Amniotic stem cell (primary cell): ENCODE measurements at places on chromosomes 1 and 21.

DNA sequence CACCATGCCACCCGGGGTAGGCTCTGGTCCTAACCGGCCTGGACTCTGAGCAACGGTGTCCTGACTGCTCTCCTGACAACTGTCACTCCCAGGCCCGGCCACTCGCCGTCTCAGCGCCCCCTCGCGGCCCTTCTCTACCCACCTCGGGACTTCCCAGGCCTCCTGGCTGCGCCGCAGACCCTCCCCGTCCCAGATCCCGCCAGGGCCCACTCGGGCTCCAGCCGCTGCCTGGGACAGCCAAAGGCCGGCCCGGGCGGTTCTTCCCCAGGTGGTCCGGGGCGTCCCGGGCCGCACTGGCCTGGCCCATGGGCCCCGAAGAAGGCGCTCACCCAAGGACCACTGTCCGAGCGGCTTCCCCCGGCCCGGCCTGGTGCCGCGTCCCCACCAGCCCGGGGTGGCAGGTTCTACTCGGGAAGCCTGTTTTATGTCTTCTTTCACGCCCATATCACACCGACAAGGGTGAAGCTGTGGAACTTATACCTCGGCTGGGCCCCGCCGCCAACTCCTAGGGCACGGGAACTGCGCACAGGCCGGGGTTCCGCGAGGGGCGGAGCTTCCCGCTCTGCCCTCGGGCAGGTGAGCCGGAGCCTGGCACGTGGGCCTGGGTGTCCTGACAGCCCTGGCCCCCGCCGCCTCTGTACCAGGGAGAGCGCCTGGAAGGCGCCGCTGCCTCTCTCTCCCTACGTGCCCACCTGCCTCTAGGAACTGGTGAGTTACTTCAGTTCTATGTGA, 138.3 kb downstream of the TTLL7 start:
- DNase-seq = no peak

DNA sequence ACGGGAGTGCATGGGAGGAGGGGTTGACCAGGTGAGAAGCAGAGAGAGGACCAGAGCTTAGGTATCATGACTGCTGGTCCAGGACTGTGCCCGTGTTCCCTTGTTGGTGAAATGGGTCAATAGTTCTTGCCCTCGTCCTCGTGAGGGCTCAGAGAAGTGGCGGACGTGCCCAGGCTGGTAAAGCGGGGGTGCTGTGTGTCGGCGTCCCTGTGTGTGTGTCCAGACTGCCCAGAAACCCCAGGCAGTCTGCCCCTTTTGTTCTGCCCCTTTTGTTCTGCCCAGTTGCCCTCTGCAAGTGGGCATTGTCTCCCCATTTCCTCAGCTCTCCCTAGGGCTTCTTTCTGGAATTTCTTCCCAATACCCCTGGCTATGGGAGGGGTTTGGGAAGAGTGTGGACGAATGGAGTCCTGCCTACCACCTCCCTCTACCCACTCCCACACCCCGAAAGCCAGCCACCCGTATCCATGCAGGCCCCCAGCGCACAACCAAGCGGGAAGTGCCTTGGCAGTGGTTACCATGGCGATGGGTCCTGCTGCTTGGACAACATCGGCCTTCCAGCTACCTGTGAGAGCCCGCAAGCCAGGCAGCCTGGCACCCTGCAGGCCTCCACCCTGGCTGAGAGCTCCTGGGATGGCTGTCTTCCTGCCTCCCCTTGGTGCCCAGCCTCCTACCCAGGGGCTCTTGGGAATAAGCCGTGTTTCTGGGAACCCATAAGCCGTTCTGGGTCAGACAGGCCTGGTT, 34.7 kb downstream of the ACOT11 start:
- no peak for DNase-seq

DNA sequence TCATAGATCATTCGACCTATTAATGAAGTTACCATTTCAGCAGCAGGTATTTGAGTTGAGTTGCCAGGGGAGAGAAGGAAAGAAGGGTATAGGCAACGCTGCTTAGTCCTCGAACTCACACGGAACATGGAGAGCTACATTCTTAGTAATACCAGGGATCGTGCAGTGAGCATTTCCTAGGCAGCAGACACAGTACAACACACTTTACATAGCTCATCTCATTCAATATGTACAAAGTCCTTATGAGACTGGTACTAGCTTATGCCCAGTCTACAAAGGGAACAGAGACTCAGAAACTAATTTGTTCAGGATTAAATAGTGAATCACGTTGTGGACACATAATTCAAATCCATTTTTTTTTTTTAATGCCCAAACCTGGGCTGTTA, 25.6 kb downstream of the IRF2BP2 start:
- no peak for DNase-seq

DNA sequence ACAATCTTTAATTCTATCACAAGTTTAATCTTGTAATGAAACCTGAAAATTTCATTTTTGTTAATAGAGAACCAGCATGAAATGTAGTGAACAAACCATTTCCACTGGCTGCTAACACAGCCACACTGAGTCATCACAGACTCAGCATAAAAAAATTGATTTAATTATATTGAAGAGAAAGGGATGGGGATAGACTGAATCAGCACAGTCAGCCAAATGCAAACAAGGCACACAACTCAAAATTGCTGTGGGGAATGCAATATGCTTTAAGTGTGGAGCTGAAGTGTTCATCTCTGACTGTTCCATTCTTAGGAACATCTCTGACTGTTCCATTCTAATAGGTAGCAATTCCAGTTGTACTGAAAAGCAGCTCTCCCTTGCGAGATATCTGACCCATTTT, 299.8 kb downstream of the MRPL39 start:
- no peak for DNase-seq

GRCh38 chr21:38850277-38850951, 44.7 kb downstream of the ETS2 start:
- no peak for DNase-seq

GRCh38 chr1:30687886-30688285, 35.5 kb downstream of the MATN1 start:
- no peak for DNase-seq
